ENCODE measurements at places on chromosomes 11 and 22.

GRCh38 chr11:72569966-72570892, 104.0 kb downstream of the PDE2A start:
- no peak for DNase-seq

DNA sequence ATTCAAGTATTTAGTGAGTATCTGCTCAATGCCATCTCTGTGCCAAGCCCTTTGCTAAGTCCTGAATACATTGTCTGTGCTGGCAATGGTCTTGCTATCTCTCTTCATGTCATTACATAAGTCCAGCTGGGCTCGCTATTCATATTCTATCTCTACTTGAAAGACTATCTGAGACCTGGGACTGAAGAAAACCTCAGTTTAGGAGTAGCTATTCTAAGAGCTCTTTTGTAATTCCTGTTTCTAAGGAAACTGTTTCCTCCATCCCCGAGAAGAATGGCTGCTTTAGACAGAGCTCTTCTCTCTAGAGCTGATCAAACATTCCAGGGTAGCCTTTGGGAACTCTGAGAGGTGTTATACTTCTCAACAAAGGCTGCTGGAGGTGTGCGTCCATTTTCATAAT, 33.0 kb downstream of the SLC17A6 start:
- no peak for DNase-seq

- DNase-seq = no peak
These were observed 2269.3 kb upstream of the RAG2 start for GRCh38 chr11:38867338-38867737.

DNA sequence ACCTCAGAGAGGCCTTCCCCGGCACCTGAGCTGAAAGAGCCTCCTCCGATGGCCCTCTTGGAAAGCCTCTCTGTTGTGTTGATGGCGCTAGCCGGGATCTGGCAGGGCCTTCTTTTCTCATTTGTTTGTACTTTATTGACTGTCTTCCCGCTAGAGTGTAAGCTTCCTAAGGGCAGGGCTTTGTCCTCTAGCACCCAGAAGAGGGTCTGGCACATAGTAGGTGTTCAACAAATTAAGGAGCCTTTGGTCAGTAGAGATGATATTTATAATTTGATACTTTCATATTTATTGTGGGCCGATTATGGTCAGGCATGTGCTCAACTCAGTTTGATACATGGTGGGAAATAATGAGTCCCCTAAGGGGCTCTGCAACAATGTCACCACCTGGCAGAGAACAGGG, 4.0 kb downstream of the ARL2 start:
- no peak for DNase-seq

DNA sequence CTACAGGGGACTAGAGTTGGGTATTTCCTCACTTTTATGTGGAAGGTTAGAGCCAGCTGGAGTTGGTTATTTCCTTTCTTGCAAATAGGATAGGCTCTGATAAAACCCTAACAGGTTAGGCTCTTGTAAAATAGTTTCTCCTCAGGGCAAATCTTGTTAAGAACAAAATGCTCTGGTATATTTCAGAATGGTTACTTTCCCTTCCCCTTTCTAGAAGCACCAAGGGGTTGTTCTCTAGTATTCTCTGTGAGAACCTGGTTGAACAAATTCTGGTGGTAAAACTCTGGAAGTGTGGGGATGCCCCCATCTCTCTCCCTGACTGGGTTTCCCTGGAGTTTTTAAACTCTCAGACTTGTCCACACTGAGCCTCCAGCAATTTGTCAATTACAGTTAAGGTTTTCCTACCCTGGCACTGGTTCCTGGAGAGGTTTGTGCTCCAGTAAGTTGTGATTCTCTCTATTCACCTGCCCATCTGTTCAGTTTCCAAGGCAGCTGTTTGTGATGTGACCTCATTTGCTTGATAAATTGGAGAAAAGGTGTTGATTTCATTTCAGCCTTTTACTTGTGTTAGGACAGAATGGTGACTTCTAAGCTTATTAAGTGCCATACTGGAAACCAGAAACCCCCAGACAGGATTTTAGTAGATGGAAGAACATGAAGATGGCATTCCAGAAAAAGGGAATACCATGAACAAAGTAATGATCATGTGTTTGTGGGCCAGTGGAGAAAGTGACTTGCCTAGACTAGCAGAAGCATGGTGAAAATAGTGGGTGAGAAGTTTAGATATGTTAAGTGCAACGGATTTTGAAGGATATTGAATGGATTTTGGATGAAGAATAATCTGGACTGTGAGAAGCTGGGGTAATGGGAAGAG, 64.6 kb downstream of the EXT2 start:
- no peak for DNase-seq

- no peak for DNase-seq
These were observed 59.6 kb downstream of the ZNRF3 start for GRCh38 chr22:28942801-28943500.

GRCh38 chr22:17990942-17991341, 33.4 kb downstream of the MICAL3 start:
- DNase-seq = no peak

DNA sequence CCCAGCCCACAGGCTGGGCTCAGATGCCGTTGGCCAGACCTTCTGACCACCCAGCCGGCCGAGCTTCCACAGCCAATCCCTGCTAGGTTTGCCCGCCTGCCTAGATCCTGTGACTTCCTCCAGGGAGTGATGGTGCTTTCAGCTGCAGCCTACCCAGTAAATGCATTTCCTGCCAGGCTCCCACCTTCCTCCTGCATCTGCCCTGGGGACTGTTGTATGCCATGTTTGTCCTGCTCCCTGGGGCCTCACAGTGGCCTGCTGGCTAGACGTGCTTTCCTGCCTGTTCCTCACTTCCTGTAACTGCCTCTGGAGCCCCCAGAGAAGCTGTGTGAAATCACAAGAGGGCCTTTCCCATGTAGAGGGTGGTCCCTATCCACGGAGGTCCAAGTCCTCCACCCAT, 86.2 kb downstream of the GALNT18 start:
- no peak for DNase-seq

- DNase-seq = no peak
These were observed 653 bp downstream of the PCSK7 start for GRCh38 chr11:117230999-117231841.

DNA sequence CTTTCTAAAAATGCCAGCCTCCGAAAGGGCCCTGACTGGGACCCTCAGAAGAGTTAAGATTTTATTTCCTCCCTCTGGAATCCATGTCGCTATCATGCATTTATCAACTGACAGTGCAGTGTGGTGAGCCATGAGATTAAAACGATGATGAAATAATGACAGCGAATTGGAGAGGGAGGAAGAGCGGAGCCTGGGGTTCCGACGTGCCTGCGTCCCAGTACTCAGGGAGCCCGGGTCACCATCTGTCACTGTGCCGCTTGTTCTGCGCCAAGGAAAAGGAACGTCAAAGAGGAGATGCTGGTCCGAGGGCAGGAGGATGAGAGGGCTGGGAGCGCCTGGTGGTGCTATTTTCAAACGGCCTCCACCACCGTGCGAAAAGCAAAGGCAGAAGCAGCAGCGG, 46.2 kb downstream of the MACROD1 start:
- no peak for DNase-seq

- no peak for DNase-seq
These were observed 252.7 kb upstream of the PITPNB start for GRCh38 chr22:28171712-28172111.

- peak; percentile 60 for DNase-seq
These were observed 66.5 kb downstream of the BMAL1 start for GRCh38 chr11:13343931-13344717.

DNA sequence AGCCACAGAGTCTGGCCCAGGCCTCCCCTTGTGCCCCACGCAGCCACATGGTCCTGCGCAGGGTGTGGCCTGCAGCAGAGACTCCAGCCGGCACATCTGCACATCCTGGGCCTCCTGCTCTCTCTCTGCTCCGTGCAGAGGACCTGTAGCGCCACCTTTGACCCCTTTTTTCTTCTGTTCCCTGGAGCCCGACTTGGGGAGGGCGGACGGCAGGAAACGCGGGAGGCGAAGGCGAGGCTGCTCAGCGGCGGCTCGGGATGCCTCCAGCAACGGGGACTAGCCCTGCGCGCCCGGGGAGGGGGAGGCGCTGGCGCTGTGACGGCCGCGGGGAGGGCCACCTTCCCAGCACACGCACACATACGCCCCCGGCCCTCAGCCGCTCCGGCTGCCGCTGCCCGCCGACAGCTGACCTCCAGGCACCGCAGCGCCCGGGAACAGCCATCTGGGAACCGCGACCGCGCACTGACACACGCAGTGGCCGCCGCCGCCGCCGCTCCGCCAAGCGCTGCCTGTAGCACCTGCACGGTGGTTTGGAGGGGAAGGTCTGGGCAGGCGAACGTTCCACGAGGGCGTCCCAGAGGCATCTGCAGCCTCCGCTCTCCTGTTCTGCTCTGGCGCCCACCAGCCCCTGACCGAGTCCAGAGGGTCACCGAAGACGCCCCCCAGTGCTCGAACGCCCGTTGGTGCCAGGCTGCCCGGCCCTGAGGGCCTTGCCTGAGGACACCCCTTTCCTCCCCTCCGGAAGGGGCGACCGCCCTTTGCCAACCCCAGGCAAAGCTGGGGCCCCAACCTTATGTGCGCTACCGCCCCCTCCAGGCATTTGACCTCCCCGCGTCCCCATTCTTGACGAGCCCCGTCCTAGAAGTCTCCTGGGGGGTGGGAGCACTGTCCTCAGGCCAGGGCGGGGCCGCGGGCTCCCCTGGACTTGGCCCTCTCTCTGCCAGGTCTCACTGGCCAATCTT, 16.9 kb upstream of the C22orf42 start:
- DNase-seq = no peak

- no peak for DNase-seq
These were observed 148.3 kb downstream of the JRKL start for GRCh38 chr11:96538104-96538503.

GRCh38 chr22:37326726-37327125, 44.4 kb downstream of the CYTH4 start:
- no peak for DNase-seq

DNA sequence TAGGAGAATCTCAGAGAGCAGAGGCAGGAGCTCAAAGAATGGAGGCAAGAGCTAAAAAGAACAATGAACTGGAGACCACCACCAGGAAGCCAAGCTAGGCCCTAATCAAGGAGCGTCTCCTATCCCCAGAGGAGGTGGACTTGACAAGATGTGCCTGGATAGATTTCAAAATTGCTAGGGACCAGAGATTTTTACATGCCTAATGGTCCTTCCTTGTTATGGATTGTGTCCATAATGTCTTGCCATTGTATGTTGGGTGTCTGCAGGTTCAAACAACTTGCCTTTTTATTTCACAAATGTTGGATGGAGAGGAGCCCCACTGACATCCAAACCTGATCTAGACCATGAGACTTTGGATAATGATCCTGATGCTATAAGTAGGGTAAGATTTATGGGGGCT, 88.2 kb upstream of the TP53I11 start:
- DNase-seq = no peak

- DNase-seq = no peak
These were observed 327.0 kb upstream of the CCDC90B start for GRCh38 chr11:83612891-83613766.

DNA sequence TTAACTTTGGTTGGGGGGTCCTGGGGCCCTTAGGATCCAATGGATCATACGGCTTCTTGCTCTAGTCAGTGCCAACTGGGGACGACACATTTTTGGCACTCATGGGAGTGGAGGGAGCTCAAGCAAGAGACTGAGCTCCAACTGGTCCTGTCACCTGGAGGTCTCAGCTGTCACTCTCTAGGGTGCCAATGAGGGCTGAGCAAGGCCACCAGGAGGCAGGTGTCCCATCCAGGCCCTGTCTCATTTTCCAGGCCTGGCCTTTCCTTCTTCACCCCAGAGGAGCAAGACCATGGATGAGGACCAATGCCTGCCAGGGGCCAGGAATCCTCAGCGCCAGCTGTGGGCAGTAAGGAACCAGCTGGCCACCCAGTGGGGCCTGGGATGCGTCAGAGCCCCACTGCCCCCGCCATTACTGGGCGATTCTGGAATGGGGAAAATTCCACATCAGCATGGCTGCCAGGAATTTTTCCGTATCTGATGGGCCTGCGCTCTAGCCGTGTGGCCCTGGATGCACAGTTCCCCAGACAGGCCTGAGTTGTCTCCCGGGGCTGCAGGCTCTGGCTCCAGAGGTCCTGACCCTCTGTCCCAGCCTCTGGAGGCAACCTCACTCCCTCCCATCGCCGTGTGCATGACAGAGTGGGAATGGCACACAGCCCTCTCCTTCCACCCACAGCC, 669 bp upstream of the GAL3ST1 start:
- DNase-seq = peak; percentile 71

DNA sequence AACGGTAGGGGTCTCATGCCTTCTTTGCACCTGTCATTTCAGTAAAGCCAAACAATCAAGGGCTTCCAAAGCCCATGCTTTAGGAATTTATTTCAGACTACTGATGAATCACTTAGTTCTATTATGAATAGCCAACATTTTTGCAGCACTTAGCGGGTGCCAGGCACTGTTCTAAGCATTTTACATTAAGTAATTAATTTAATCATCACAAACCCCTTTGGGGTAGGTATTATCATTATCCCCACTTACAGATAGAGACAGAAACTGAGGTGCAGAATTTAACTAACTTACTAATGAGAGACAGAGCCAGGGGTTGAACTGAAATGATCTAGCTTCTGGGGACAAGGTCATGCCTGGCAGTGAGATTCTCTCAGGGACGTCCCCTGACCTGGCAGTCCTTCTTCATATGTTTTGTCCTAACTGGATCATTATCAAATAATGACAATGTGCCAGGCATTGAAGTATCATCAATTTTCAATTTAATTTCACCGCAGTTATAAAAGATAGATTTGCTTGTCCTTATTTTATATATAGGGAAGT, 31.7 kb upstream of the NAV2 start:
- DNase-seq = no peak

DNA sequence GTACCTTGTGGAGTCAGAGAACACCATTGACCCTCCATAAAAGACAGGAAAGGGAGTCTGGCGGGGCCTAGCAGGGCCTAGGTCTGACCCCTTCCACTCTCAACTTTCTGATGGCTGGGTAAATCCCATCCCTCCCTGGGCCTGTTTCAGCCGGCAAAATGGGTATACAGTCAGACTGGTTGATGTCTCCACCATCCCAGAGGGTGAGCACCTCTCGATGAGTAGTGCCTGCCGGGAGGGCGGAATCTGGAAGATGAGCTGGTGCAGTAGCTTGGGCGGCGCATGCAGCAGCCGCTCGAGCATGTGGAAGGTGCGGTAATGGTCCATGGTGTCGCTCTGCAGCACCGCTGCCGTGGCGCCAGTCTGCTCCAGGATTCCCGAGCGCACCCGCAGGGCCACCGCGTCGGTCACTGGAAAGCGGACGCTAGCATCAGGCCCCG, 528 bp downstream of the FIBP start:
- peak; percentile 33 for DNase-seq

GRCh38 chr11:121494355-121495099, 41.8 kb upstream of the SORL1-AS1 start:
- no peak for DNase-seq
